ENCODE measurements at places on chromosomes 3 and 15.

- DNase-seq: peak; percentile 9
Measured at GRCh38 chr15:62269504-62269903, 104.4 kb upstream of the C2CD4B start.

DNA sequence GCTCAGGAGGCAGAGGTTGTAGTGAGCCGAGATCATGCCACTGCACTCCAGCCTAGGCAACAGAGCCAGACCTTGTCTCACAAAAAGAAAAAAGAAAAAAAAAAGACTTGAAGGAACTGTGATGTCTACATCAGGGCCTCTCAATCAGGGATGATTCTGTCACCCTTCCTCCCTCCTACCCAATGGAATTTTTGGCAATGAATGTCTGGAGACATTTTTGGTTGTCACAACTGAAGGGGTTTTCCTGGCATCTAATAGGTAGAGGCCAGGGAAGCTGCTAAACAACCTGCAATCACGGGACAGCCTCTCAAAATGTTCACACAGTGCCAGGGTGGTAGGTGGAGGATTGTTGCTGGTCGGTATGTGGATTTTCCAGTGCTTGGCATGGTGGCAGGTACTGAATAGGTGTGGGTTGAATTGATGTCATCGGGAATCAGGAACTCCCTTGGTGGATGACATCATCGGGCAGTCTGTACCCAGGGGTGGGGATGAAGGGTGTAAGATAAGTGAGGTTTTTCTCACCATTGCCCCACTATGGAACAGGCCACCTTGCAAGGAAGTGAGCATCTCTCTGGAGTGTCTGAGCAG is 71.3 kb downstream of the MESD start:
- no peak for DNase-seq

DNA sequence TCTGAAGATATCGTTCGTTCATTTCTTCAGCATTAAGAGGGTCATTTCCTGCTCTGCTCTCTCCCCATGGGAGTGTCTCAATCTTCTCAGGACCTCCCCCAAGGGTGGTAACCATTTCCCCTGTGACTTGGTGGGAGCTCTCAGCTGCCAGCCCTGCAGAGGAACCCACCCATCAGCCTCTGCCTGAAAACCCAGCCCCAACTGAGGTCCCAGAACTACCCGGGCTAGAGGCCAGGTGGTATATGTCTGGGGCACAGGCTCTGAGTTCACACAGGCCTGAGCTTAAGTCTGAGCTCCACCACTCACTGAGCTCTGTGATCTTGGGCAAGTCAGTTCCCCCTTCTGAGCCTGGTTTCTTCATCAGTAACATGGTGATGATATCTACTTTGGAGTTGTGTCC is 10.0 kb upstream of the ATP2B2 start:
- no peak for DNase-seq

DNA sequence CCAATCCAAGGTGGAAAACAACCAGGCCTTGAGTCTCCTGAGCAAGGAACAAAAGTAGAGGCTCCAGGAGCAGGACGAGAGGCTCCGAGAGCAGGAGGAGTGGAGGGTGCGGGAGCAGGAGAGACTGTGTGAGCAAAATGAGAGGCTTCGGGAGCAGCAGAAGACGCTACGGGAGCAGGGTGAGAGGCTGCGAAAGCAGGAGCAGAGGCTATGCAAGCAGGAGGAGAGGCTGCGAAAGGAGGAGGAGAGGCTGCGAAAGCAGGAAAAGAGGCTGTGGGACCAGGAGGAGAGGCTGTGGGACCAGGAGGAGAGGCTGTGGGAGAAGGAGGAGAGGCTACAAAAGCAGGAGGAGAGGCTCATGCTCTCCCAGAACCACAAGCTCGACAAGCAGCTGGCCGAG is 60.3 kb upstream of the UBE2Q2 start:
- DNase-seq: no peak

DNA sequence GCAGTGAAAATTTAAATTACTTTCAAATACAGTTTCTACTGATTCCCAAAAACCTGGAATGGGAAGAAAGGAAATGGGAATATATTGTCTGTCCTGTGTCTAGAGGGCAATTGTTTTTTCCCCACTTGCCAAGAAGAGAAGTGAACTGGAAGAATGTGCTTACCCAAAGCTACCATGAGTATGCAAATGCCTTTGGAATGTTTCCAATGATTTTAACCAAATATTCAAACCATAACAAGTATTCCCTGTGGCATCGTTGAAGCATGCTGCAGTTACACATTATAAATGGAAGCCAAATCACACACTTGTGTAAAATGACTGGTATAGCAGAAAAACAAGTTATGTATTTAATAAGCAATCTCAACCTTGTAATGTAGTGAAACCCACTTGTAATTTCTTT is 368.2 kb downstream of the GBE1 start:
- DNase-seq: no peak

GRCh38 chr3:78427303-78427702 is 1340.5 kb downstream of the ROBO1 start:
- no peak for DNase-seq

- no peak for DNase-seq
Measured at GRCh38 chr3:3984053-3984452, 184.8 kb downstream of the LRRN1 start.

DNA sequence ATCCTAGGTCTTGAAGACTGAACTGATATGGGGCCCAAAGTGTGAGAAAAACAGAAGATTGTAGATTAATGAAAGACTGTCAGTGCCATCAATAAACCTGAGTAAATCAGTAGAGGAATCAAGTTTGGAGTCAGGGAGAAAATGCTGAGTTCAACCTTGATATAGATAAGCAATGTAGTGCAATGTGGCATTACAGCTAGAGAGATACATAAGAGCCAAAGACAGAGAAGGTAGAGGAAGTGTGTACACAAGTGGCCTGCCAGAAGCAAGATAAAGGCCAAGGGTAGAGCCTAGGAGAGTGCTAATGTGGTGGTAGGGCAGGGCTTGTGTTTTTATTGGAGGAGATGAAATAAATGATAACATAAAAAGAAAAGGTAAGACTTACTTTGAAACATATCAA is 26.0 kb upstream of the EID1 start:
- DNase-seq: no peak

DNA sequence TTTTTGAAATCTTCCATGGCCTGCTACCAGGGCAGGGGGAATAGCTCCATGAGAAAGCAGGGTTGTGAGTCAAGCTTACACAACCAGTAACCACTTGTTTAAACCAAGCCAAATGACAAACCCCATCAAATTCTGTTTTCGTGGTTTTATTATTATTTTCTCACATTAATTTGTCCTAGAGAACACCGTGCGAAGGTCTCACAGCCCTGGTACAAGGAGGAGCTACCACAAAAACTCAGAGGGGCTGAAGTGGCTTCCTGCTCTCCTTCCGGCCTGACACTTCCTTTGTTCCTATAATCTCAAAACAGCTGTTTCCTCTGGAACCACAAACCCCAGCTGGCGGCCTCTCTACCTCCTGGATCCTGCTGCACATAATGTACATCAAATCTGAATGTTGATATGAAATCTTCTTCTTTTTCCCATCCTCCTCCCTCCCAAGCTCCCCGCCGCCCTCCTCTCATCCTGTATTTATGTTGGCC is 375.9 kb downstream of the MCTP2 start:
- no peak for DNase-seq

- no peak for DNase-seq
Measured at GRCh38 chr15:63436872-63437375, 55.3 kb upstream of the CA12 start.

- no peak for DNase-seq
Measured at GRCh38 chr3:181017690-181018089, 28.2 kb upstream of the DNAJC19 start.

- peak; percentile 22 for DNase-seq
Measured at GRCh38 chr15:65920121-65920520, 50.8 kb downstream of the RAB11A start.

DNA sequence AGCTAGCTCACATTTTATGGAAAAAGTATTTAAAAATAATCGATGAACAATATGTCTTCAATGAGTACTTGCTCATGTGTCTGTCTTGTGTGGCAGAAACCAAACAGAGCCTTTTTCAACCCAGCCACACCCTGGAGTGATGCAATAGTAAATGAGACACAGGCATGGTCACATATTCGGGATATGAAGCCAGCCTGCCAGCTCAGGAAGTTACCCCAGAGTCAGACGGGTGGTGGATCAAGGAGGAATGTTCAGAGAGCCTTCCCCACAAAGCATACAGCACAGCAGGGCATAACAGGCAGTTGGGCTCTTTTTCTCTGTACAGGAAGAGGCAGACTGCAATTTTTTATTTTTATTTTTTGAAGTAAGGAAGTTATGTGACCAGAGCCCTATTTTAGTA is 27.3 kb downstream of the LARP6 start:
- DNase-seq: no peak

GRCh38 chr3:153051427-153052095 is 110.5 kb upstream of the RAP2B start:
- DNase-seq: no peak

DNA sequence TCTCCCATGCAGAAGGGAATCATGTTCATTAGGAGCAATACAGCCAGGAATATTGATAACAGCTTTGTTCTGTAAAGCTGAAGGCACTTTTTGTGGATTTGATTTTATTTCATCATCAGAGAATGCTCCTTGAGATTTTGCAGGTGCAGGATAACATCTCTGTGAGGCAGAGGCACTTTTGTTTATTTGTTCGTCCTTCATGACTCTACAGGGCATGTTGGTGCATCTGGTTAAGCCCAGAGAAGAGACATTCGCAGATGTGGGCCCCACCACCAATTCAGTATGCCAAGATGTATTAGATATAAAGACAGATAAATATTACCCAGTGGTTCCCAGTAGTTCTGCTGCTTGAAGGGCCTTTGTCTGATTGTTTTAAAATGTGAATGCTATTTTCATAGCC is 368.1 kb upstream of the SEMA6D start:
- no peak for DNase-seq

DNA sequence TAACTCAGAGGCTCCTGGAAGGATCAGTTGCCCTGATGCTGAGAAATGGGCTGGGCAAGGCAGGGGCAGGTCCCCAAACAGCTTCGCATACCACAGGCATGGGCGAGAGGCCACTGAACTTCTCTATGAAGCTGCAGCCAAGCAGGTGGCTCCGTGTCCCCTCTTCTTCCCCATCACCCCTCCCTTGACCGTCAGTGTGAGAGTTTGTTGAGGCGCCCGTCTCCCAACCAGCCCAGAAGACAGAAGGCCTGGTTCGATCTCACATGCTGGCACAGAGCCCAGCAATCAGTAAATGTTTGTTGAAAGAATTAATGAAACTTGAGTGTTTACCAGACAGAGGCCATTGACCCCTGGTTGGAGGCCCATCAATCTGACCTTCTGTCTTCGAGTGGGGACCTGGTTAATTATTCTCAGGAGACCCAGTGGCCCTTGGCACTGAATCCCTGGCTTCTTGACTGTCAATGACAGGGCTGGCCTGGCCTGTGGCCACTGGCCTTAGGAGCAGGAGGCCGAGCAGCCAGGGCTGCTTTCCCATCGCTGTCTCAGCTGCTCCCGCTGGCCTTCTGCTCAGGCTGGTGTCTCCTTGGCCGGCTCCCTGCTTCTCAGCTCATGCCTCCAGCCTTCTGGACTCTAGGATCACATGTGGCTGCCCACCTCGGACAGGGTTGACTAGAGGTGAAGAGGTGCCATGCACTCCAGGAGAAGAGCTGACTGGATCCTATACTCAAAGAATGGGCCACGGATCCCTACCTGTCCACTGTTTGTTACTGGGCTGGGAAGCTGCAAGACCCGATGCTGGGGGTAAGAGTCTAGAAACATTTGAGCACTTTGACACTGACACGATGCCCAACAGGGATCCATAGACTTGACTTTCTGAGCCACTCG is 113.4 kb downstream of the ASB7 start:
- DNase-seq: no peak

DNA sequence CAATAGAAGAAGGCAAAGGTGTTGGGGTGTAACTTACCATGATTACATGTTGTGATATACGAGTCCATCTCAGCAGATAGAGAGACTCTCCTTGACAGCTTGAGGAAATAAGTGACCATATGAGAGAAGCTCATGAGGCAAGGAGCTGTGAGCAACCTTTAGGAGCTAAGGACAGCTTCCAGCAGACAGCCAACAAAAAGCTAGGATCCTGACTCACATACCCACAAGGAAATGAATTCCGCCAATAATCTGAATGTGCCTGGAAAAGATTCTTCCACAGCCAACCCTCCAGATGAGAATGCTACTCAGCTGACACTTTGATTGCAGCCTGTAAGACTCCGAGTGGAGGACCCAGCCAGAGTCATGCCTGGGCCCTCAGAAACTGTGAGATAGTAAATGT is 339.6 kb upstream of the TPRG1 start:
- no peak for DNase-seq

GRCh38 chr15:81225161-81225671 is 28.5 kb downstream of the IL16 start:
- no peak for DNase-seq

DNA sequence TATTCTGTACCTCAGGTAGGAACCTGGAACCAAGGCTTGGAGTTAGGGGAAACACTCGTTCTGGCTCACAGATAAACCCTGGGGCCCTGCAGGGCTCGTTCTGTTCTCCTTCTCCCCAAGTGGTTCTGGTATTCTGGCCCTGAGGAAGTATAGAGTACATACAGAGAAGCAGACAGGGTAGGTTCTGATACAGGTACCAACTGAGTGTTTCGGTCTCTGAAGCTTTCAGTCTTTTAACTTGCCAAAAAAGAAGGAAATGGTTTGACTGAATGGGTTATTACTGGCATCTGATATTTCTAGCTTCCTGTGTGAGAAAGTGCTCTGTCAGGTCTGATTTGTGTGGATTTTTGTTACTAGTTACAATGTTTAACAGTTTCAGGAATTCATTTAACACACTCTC is 67.3 kb downstream of the UBE2E2 start:
- no peak for DNase-seq

GRCh38 chr3:142609136-142609535 is 12.9 kb downstream of the PLS1 start:
- no peak for DNase-seq

- DNase-seq: no peak
Measured at GRCh38 chr3:190552969-190553759, 39.3 kb downstream of the IL1RAP start.

DNA sequence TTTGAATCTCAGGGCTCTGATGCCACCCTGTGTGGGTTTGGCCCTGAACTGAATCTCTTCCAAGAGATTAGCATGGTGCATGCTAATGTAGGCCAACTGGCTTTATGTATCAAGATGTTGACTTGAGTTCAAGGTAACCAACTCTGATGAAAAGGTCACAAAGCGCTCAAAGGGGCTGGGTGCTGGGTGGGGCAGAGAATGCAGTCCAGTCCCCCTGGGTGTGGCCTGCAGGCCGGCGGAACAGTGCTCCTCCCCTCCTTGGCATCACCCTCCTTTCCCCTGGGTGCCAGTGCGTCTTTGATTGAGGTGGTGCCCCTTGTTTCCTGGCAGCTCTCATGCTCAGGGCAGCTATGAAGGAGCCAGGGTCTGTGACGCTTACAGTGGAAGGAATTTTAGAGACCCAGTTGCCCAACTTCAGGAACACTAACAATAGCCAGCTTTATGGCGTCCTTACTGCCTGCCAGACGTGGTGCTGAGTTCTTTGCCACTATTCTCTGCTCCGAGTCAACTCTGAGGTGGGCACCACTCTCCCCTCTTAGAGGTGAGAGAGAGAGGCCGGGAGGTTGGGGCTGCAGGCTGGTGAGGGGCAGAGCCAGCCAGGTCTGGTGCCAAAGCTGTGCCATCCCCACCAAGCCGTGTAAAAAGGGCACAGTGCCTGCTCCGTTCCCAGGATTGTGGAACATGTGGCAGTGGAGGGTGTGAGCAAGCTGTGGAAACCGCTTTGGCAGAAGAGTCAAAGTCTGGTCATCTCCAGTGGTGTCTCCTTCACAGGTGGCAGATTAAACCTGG is 9.8 kb downstream of the SYNM start:
- DNase-seq: no peak

All from B cell (primary cell).